ENCODE measurements at places on chromosomes 4 and X.

- no peak for DNase-seq
Observed at GRCh38 chr4:41620594-41621256, 82.8 kb downstream of the LIMCH1 start.

- no peak for DNase-seq
Observed at GRCh38 chr4:52472444-52472843, 186.7 kb downstream of the USP46 start.

- DNase-seq = no peak
Observed at GRCh38 chrX:95884186-95884585, 800.5 kb upstream of the DIAPH2 start.

GRCh38 chr4:153628796-153629315, 55.2 kb upstream of the TLR2 start:
- DNase-seq = no peak

- DNase-seq = no peak
Observed at GRCh38 chr4:3461515-3462291, 1.4 kb upstream of the DOK7 start.

DNA sequence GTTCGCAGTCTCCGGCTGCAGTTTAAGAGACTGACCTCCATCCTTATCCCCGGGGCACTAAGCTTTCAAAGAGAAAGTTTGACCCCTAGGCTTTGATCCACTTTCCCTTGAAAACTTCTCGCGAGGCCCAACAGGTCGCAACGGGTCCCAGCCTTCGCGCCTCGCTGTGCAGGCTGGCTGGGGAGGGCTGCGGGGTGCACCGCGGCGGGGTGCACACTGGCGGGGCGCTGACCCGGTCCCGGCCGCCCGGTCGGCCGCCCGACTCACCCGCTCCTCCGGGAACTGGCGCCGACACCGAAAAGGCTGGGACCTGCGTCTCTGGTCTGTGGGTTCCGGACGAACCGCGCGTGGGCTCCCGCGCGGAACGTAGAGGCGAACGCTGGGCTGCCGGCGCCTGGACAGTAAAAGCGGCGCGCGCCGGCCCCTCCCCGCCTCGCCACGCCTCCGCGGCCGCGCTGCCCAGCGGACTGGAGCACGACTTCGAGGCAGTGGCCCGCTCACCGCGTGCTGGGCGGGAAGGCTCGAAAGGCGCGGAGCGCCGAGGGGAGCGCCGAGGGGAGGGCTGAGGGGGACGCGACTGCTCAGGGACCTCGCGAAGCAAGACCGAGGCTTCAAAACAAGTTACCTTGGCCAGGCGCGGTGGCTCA, at the start of gene TAF7L:
TAF7L (minus strand) TSS at position 378 of the 647 bp plus-strand sequence. CDS start 3,791 bp downstream, outside the sequence.
- DNase-seq = no peak

DNA sequence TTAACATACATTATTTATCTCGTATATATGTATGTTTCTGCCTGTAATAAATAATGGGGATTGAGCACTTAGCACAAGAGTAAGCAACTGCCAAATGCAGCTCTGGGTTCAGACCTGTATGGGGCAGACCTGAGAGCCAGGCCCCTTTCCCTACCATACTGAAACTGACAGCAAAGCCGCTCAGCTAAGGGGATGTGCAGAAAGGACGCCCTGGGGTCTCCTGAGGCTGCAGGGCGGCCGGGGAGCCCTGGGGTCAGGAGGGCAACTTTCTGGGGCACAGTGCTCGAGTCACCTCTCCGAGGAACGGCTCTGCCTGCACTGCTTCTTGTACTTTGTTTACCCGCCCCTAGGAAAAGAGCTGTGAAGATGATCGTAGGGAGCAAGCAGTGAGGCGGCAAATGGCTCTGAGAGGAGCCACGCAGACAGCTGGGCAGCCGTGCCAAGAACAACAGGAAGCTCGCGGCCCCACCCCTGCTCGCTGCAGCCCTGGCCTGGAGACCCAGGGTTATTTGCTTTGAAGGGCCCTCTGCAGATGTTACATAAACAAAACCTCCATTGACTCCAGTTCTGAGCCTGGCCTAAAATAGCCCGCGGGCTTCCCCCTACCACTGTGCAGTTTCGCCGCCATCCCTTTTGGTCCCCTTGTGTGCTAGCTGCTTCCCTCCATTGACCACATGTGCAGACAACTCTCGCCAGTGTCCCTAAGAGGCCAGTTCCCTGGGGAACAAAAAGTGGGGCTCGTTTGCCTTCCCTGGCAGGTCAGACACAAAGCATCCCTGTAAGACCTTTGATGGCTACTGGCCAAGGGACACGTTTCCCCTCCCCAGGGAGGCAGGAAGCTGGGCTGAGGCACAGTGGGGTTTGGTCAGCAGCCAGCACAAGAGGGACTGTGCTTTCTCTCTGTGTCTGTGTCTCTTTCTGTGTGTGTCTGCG, 111.3 kb upstream of the LNX1 start:
- no peak for DNase-seq

GRCh38 chrX:49840679-49841078, 11.6 kb downstream of the PAGE4 start:
- DNase-seq = no peak

DNA sequence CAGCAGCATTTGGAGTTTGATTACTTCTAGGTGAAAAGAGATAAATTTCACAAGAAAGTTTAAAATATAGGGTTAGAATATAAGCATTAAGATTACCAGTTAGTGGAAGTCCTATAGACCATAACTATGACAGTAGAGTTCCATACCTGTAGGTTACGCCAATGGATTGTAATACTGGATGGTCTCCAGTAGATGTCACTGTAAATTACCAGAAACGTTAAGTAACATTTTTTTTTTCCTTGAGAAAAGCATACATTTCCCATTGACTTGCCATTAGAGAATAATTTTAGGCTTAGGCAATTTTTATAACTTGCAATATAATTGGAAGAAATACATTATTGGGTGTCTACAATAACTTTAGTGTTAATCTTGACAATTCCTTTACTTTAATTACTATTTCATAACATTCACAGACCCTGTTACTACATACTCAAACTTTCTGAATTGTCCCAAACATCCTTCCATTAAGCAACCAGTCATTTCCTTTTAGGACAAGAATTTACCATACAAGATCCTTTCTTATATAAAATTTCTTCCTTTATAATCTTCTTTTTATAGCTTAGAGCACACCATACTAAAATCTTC, 304.1 kb upstream of the TECRL start:
- no peak for DNase-seq

GRCh38 chr4:41796545-41797210, 48.2 kb upstream of the PHOX2B start:
- no peak for DNase-seq
